ENCODE measurements at places on chromosomes 11 and 22. TPM values are rescaled to one million over a fixed set of nuclear protein-coding genes. Genes with fewer than 3 reads are reported as not detected.

SOX10 gene
- total RNA-seq: not detected

OR8G1 gene
- not detected for total RNA-seq

FIBIN gene
- under 0.01 TPM for total RNA-seq

TPBGL gene
- total RNA-seq: not detected

VPREB3 gene
- total RNA-seq: 0.22 TPM

CD3E gene
- not detected for total RNA-seq

RIC3 gene
- not detected for total RNA-seq

MS4A4A gene
- not detected for total RNA-seq

SPON1 gene
- total RNA-seq: 0.17 TPM

FAT3 gene
- under 0.01 TPM for total RNA-seq

PSMD13 gene
- total RNA-seq: 163 TPM

CSNK2A3 gene
- total RNA-seq: 4.0 TPM

CRYBB3 gene
- total RNA-seq: 0.17 TPM

TSKU gene
- 3.0 TPM for total RNA-seq

CCDC81 gene
- total RNA-seq: under 0.01 TPM

ALDH3B1 gene
- 0.52 TPM for total RNA-seq

SLC25A45 gene
- total RNA-seq: 1.3 TPM

ZNF74 gene
- total RNA-seq: 16.7 TPM

OR51E1 gene
- total RNA-seq: not detected

OR51V1 gene
- total RNA-seq: not detected

CTNND1 gene
- 227 TPM for total RNA-seq

GDPD4 gene
- total RNA-seq: not detected

OR8D1 gene
- total RNA-seq: not detected

FADS3 gene
- 51.1 TPM for total RNA-seq

GPHA2 gene
- total RNA-seq: not detected

F2 gene
- not detected for total RNA-seq

LMO2 gene
- 87.8 TPM for total RNA-seq

RHBDD3 gene
- total RNA-seq: 17.8 TPM

All from dermis lymphatic vessel endothelial cell (primary cell).